ENCODE measurements at places on chromosomes 1 and 21.
A peak's percentile ranks its signal among the peaks of the same experiment; 100 is the strongest.

- peak; percentile 10 for DNase-seq
These were observed 489 bp downstream of the CDCA8 start for GRCh38 chr1:37692834-37693175.

- DNase-seq = no peak
These were observed 752 bp upstream of the ACTA1 start for GRCh38 chr1:229434641-229435051.

GRCh38 chr1:3638027-3638426, 11.9 kb downstream of the WRAP73 start:
- no peak for DNase-seq

DNA sequence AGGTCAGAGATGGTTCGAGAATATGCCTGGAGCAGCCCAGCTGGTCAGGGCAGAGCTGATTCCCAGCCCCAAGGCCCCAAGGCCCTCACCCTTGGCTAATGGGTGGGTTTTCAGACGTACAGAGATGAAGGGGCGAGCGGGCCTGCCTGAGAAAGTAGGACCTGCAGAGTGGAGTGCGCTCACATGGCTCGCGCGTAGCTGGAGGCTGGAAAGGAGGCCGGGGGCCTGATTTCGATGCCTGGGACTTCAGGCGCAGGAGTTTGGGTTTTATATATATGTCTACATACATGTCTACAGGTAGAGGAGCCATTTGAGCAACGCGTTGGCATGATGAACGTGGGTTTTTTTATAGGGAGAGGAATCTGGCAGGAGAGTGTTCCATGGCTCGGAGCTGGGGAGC, 8.9 kb downstream of the COQ8A start:
- no peak for DNase-seq

- DNase-seq = no peak
These were observed 389.7 kb upstream of the RUNX1 start for GRCh38 chr21:35438643-35439404.

GRCh38 chr1:23029337-23029736, 10.1 kb downstream of the KDM1A start:
- no peak for DNase-seq

GRCh38 chr21:25459365-25459764, 147.9 kb downstream of the MRPL39 start:
- no peak for DNase-seq

- DNase-seq = no peak
These were observed 71.6 kb upstream of the CASZ1 start for GRCh38 chr1:10867914-10868598.

- DNase-seq = no peak
These were observed 355.2 kb downstream of the SMYD3 start for GRCh38 chr1:246151796-246152434.

- DNase-seq = no peak
These were observed 6.7 kb downstream of the TAS1R3 start for GRCh38 chr1:1337793-1338147.

GRCh38 chr1:15207031-15207828, 39.8 kb upstream of the FHAD1 start:
- no peak for DNase-seq

- peak; percentile 44 for DNase-seq
These were observed 5.3 kb downstream of the VANGL1 start for GRCh38 chr1:115647047-115647446.

- no peak for DNase-seq
These were observed 202.9 kb downstream of the BRINP3 start for GRCh38 chr1:190274721-190275120.

GRCh38 chr1:18946550-18947381, 9.7 kb downstream of the IFFO2 start:
- no peak for DNase-seq

- DNase-seq = no peak
These were observed 31.4 kb downstream of the PCNT start for GRCh38 chr21:46355161-46356004.

DNA sequence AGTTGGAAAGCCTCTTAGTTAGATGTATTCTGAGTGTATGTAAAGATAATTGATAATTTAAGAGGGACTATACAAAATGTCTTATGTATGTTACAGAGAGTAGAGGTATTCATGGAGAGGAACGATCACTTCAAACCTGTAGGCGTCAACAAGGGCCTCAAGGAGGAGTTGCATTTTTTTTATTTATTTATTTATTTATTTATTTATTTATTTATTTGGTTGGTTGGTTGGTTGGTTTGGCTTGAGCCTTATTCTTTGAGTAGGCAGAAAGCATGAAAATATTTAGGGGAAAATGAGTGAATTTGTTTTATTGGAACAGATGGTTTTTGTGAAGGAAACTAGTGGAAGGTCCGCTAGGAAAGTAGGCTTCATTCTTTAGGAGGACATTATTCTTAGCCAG, 8.5 kb downstream of the ANGPTL1 start:
- DNase-seq = no peak

GRCh38 chr1:30523055-30524020, 200.0 kb downstream of the MATN1 start:
- DNase-seq = peak; percentile 34

GRCh38 chr1:190837888-190838287, 360.2 kb upstream of the BRINP3 start:
- DNase-seq = no peak

- DNase-seq = peak; percentile 56
These were observed 7.7 kb downstream of the C1orf226 start for GRCh38 chr1:162389021-162389818.

- DNase-seq = peak; percentile 59
These were observed 3.2 kb downstream of the LBR start for GRCh38 chr1:225424562-225425200.

GRCh38 chr1:67879485-67879884, 46.2 kb upstream of the GNG12 start:
- DNase-seq = no peak

GRCh38 chr1:197464044-197464443, 196.0 kb downstream of the CRB1 start:
- peak; percentile 83 for DNase-seq

DNA sequence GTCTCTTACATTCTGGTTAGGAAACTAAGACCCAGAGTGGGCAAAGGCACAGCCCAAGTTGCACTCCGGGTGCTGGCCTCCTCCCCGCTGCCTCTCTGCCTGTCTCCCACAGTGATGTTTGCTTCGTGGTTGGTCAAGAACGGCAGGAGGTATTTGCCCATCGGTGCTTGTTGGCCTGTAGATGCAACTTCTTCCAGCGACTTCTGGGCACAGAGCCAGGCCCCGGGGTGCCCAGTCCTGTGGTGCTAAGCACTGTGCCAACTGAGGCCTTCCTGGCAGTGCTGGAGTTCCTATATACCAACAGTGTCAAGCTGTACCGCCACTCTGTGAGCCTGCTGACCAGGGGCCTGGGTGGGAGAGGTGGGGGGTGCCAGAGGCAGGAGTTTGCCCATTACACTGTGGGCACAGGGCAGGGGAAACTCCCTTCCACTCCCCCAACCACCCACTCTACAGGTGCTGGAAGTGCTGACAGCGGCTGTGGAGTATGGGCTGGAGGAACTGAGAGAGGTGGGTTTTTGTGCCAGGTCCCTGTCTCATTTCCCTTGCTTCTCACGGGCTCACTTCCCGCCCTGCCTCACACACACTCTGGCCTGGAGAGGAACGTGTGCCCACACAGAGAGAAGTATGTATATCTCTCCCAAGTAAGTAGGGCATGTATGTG, 1.9 kb downstream of the BTBD19 start:
- peak; percentile 42 for DNase-seq

- DNase-seq = no peak
These were observed 33.7 kb downstream of the NFASC start for GRCh38 chr1:204904228-204904810.

DNA sequence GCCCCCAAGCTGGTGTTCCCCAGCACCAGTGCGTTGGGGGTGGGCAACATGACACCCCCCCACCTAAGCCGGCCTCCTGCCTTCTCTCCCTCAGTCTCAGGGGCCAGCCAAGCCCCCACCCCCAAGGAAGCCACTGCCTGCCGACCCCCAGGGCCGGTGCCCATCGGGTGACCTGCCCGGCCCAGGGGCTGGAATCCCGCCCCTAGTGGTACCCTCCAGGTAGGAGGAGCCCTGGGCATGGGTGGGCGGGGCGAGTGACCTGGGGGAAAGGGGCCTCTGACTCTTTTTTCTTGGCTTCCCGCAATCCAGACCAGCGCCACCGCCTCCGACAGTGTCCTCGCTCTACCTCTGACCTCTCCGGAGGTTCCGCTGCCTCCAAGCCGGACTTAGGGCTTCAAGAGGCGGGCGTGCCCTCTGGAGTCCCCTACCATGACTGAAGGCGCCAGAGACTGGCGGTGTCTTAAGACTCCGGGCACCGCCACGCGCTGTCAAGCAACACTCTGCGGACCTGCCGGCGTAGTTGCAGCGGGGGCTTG, 1.3 kb upstream of the EFNA4 start:
- no peak for DNase-seq

DNA sequence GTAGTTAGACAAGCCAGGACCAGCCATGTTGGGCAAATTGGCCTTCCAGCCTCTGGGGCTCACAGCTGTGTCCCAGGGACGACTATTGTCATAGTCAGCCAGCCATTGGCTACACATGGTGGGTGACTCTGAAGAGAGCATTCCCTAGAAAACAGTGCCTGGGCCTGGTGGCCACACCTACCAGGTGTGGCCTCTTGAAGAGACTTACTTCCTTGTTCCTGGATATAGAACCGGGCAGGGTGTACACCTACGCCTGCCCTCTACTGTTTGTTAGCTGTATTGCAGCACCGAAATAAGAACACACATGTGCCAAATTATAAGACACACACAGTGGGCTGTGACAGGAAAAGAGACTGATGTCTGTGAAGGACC, 134.6 kb upstream of the ARHGEF16 start:
- peak; percentile 74 for DNase-seq

- DNase-seq = peak; percentile 87
These were observed 29.9 kb upstream of the TMEM61 start for GRCh38 chr1:54950369-54951163.

- no peak for DNase-seq
These were observed 126.5 kb downstream of the SPATA46 start for GRCh38 chr1:162250004-162250730.

All from iris pigment epithelial cell (primary cell).